ENCODE measurements at places on chromosomes 16 and 17.
A peak's percentile ranks its signal among the peaks of the same experiment; 100 is the strongest.

DNA sequence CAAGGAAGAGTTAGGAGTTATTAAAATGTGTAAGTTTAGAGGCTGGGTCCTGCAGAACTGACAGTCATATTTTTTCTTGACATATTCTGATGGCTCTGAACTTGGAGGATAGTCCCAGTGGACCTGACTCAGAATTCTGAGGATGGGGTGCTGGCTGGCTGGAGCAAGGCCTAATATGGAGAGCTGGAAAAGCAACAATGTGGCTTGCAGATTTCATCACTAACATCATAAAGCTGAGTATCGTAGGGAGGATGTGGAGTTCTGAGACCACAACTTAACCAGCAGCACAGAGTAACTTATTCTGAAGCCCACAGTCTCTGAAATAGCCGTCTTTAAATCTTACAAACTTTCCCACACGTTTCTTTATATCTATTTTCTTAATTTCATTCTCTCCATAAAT is 2.3 kb downstream of the KRTAP1-5 start:
- no peak for DNase-seq

DNA sequence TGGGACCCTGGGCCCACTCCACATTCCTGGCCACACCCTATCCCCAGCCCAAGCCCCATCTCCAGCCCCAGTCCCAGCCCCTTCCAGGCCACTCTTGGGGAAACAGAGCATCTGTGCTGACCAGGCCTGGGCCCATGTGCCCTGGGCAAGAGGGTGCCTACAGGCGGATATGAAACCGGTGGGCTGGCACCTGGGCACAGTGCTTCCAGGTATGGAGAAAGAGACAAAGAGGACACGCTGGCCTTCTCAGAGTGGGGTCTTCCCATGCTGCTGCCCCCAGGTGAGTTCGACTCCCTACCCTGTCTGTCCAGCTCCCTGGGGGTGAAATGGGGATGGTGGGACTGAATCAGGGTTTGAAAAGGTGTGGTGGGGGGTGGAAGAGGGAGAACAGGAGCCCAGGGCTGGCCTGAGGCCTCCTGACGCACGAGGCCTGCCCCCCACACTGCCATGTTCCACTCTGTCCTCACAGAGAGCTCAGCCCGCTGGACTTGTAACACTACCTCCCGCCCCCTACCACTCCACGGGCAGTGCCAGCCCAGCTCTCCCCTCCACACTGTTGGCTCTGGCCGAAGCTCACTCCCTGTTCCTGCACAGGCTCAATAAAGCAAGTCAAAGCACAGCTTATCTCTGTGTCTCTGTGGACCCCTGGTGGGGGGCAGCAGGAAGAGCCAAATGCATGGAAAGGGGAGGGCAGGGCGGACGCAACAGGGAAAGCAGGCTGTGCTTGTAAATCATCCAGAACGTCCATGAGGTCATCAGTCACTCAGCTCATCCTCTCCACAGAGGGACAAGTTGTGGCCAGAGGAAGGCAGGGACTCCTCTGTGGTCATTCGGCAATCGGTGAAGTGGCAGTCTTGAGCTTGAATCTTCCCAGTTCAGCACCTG is 71.1 kb upstream of the TMEM97 start:
- no peak for DNase-seq

- no peak for DNase-seq
These were observed at the start of gene SYNGR3 for GRCh38 chr16:1989209-1990100. Gene SYNGR3 (plus strand): TSS chr16:1989970. CDS start chr16:1990103, 133 bp downstream.

- DNase-seq: no peak
These were observed 27.1 kb downstream of the NXPH3 start for GRCh38 chr17:49602783-49603182.

GRCh38 chr17:76239538-76240274 is 587 bp downstream of the RNF157 start:
- peak; percentile 54 for DNase-seq

DNA sequence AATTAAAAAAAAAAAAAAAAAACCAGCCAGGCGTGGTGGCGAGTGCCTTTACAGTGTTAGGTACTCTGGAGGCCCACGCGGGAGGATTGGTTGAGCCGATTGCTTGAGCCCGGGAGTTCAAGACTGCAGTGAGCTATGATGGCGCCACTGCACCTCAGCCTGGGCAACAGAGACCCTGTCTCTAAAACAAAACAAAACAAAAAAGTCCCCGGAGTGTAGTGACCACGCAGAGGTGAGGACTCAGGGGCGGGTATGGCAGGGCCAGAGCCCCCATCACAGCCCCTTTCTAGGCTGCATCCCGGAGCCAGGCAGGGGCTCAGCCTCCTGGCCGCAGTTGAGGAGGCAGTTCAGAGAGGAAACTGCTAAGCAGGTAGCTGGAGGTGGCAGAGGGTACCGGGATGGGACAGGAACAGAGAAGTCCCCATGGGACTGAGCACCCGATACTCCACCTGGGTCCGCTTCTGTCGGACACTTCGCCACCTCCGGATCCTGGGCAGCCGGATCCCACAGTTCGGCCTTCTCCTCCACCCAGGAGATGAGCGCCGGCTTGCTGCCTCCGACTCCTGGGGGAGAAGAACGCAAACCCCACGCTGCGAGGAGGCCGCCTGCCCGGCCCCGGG is 800 bp downstream of the ZNF747 start:
- DNase-seq: no peak

DNA sequence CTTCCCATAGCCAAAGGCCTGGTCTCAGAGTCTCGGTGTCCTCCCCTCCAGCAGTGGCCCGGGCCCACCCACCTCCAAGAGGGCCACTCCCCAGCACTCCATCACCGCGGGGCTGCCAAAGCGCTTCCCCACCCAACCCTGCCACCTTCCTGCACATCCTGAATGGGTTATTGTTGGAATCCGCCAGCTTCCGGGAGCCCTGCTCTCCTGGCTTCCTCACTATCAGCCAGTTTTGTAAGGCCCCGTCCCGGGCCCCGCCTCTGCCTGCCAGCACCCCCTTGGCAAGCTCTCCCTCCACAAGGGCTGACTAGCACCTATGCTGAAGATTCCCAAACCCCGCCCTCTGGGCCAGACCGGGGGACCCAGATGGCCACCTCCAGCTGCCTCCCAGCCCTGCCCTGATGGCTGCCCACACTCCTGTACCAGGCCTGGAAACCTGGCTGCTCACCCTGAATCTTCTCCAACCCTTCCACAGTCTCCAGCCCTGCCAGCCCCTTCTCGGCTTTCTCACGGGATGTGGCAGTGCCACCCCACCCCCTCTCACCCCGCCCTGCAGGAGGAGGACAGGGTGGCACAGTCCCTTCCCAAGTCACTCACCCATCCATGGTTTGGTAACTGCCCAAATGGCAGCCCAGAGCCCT is 14.4 kb downstream of the MYBBP1A start:
- no peak for DNase-seq

DNA sequence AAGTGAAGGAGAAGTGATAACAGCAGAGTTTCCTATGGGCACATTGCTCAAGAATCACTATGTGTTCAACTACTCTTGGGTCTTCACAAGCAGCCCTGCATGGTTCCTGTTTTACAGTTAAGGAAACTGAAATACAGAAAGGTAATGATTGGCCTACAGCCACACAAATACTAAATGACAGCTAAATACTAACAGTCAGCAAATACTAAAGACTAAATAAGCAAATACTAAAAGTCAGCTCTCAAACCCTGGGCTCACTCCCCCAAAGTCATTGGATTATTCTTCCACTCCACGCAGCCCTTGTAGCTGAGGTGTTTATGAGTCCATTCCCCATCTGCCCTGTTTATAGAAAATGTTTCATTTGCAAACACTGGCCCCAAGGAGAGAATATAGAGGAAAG is 372.7 kb upstream of the CDH11 start:
- no peak for DNase-seq

DNA sequence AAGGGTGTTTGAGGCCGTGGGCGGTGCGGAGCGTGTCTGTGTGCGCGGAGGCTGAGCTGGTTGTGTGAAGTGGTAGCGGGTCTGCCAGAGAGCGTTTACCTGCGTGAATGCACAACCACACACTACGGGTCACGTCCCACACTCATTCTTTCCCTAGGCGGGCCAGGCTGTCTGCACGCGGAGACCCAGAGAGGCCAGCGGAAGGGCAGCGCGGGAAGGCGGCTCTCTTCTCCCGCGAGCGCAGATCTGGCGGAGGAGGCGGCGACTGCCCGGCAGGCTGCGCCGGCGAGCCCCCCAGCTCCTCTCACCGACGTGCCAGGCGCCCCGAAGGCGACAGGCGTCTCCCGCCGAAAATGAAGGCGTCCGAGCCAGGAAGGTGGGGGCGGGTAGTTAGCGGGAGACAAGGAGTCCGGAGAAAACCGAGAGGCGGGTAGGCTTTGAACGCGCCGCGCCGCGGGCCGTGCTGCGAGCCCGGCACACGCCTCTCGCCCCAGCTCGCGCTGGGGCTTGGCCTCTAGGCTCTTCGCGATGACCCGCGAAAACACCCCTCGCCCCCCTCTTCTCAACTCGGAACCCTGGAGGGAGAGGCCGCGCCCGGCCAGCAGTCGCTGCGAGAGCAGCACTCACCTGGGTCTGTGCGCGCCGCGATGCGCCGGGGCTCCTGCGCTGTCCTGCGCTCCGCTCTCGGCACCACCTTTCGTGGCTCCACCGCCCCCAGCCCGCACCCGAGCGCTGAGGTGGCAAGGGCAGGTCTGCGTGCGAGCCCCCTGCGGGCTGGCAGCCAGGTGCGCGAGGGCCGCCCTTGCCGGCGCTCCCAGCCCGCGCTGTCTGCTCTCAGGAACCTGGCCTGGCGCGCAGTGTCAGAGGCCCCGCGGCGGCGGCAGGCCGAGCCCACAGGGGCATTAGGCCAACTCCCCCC is 2.0 kb upstream of the FOXF1 start:
- no peak for DNase-seq

- DNase-seq: no peak
These were observed 12.6 kb downstream of the SAP30BP start for GRCh38 chr17:75679706-75680211.

DNA sequence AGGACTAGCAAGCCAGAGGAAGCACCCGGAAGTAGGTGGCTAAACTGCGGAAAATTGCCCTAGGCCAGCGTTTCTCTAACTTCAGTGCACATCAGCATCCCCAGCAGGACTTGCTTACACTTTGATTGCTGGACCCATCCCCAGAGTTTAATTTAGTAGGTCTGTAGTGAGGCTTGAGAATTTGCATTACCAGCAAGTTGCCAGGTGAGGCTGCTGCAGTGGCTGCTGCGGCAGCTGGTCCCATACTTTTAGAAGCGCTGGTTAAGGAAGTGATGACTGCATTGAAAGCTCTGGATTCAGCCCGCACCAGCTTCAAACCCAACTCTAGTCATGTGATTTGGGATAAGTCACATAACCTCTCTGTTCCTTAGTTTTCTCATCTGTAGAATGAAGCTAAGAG is 4.2 kb downstream of the EEF2K start:
- no peak for DNase-seq

Data from activated T-cell treated with anti-CD3 and anti-CD28 coated beads, Interleukin-2, amount 50 U/mL, for 48 hours (primary cell).